IPS DF 6.9 (cell line): ENCODE measurements at places on chromosomes 6 and 20.

GRCh38 chr6:36340618-36341454 is 4.1 kb upstream of the BNIP5 start:
- DNase-seq: no peak

- no peak for DNase-seq
Measured at GRCh38 chr6:30326526-30327231, at the start of gene TRIM39. TRIM39 (plus strand) TSS chr6:30326927; CDS start chr6:30329318, 2,391 bp downstream.

DNA sequence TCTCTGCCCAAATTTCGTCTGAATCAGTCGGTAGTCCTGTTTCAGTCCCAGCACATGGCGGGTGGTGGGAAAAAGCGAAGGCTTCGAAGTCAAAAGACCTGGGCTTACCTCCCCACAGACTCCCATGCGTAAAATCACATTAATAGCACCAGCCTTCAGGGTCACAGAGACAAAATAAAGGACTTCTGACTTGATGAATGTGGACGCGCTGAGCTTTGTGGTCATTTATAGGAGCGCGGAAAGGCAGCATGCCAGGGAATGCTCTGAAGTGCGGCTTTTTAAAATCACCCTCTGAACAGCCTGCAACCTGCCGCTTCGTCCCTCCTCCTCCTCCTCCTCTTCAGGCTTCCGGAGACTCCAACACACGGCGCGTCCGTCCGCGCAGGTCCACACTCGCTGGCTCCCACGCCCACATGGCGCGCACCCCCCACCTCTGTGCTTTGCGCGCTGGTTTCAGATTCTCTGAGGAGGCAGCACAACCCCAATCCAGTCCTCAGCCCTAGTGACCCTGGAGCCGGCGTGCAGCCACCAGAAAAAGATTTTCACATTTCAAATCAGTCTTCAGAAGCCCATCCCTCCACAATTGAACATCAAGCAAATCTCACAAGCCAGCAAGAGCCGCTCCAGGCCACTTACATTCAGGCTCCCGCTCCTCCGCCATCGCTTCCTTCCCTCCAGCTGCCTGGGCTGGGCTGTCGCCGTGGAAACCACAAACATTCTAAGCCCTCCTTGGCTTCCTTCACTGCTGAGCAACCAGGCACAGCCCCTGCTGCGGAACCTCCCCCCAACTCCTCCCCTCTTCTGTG is at the start of gene C6orf118:
TSS of gene C6orf118 (minus strand) at position 680 of the 806 bp plus-strand sequence. CDS start at position 661, 19 bp downstream.
- peak; percentile 76 for DNase-seq

GRCh38 chr20:36541768-36542488 is 609 bp downstream of the MYL9 start:
- DNase-seq: no peak

- DNase-seq: no peak
Measured at GRCh38 chr6:20464041-20464440, 62.4 kb downstream of the E2F3 start.

GRCh38 chr6:4294636-4295035 is 159.3 kb upstream of the ECI2 start:
- no peak for DNase-seq

DNA sequence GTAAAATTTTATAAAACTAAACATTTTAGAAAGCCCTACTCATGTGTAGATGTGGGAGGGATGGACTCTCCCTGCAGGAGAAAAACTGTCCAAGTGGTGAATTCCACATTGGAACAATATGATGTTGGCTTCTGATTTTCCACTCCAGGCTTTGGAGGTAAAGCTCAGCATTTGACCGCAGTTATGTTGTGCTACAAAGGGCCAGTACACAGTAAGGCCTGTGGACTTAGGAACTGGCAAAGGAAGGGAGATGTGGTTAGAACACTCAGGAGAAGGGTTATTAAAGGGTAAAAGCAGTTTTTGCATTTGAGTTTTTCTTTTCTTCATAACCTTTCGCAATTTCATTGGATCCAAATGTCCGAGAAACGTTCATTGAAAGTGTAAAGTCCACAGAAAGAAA is 150.3 kb upstream of the SASH1 start:
- no peak for DNase-seq
